Left lung (tissue), 14 donors: ENCODE measurements at places on chromosomes 11 and 22. TPM values are rescaled to one million over a fixed set of nuclear protein-coding genes. Genes with fewer than 3 reads are reported as not detected.

GRCh38 chr11:23540101-23540561 lies 679.9 kb upstream of the CCDC179 start:
- H3K4me3 ChIP-seq, result no peak overlapping the region
- H3K27ac ChIP-seq, result no peak overlapping the region
- H3K36me3 ChIP-seq, result no peaks in the 10 kb centered on the region
- no peaks in the 10 kb centered on the region for H3K27me3 ChIP-seq
- no peak for DNase-seq
- H3K4me1 ChIP-seq, result no peaks in the 10 kb centered on the region

DNA sequence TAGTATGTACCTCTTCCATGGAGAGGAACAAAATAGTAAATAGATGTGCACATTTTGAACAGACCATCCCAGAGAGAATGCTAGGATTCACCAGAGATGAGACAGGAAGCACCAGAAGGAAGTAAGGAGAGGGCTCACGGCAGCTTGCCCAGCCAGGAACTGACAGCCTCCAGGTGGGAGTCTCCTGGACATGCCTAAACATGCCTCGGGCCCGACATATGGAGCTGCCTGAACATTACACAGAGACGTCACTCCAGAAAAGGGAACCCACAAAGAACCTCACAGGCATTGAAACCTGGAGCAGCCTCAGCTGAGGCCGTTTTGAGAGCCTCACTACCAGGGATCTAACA lies 67.4 kb downstream of the BRD1 start:
- H3K36me3 ChIP-seq, result no peaks in the 10 kb centered on the region
- peak; percentile 4 for DNase-seq
- no peak overlapping the region for H3K4me3 ChIP-seq

The UPK3A gene
- total RNA-seq, result not detected

- H3K4me1 ChIP-seq, result no peaks in the 10 kb centered on the region
- no peaks in the 10 kb centered on the region for H3K36me3 ChIP-seq
- H3K27ac ChIP-seq, result no peak overlapping the region
- no peak for DNase-seq
These were observed 41.8 kb upstream of the ACCSL start for GRCh38 chr11:44005956-44006355.

- H3K36me3 ChIP-seq, result no peaks in the 10 kb centered on the region
- no peak overlapping the region for H3K4me3 ChIP-seq
- DNase-seq, result no peak
- no peak overlapping the region for H3K27ac ChIP-seq
These were observed 27.0 kb downstream of the CUL5 start for GRCh38 chr11:108035690-108036089.

The PITPNB gene
- 51.1 TPM for total RNA-seq

GRCh38 chr11:95283650-95284049 lies 52.6 kb upstream of the SESN3 start:
- no peak for DNase-seq
- H3K36me3 ChIP-seq, result no peaks in the 10 kb centered on the region
- no peak overlapping the region for H3K4me3 ChIP-seq
- no peak overlapping the region for H3K27ac ChIP-seq
- no peaks in the 10 kb centered on the region for H3K4me1 ChIP-seq
